ENCODE measurements at places on chromosomes 6 and 20.

DNA sequence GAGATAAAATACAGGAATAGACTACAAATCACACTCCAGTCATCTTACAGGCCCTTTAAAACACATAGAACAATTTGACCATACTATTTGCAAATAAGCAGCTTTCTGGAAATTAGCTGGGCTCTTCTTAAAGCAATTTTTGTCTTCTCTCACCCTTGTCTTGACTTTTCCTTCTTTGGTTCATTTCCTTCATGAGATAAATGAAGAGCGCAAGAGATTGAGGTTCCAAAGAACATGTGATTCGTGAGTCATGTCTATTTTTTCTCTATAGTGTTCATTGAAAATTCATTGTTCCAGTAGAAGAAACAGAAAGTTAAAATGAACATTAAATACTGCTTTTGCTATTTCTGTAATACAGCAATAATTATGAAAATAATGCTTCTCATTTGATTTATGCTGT is 33.9 kb downstream of the PRDM1 start:
- peak; percentile 53 for DNase-seq

- peak; percentile 31 for DNase-seq
These were observed 152.7 kb upstream of the BMP2 start for GRCh38 chr20:6614836-6615235.

DNA sequence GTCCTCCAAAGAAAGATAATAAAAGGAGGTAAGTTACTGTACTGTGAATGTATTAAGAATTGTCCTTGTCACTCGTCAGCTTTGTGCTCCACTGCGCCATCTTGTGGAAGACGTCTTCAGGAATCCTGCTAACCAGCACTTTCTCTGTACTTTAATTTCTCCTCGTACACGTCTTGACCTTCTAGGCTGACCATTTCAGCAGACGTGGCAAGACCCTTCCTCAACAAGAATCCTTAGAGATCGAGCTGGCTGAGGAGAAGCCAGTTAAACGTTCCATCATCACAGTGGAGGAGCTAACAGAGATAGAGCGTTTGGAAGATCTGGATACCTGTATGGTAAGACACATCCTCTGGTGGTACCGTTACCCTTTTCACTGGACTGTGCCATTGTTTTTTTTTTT is 95.5 kb upstream of the SCGN start:
- DNase-seq: peak; percentile 83

- DNase-seq: no peak
These were observed 219.4 kb upstream of the SSTR4 start for GRCh38 chr20:22815603-22816315.

DNA sequence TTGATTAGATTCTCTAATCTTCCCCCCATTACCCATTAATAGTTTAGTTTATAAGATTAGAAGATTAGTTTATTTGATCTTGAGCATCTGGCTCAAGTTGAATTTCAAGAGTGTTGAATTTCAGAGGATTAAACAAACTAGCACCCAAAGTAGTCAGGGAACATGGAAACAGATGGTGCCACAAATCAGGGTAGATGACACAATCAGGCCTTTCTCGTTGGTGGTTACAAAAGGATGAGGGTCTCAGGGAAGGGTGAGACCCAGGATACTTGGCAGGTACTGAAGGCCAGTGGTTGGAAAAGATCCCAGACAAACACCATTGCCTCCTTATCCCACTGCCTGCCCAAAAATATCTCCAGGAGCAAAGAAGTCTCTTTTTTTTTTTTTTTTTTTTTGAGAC is 29.5 kb upstream of the ADGRF1 start:
- no peak for DNase-seq

- peak; percentile 4 for DNase-seq
These were observed 904.5 kb upstream of the EPHA7 start for GRCh38 chr6:94323853-94324252.

DNA sequence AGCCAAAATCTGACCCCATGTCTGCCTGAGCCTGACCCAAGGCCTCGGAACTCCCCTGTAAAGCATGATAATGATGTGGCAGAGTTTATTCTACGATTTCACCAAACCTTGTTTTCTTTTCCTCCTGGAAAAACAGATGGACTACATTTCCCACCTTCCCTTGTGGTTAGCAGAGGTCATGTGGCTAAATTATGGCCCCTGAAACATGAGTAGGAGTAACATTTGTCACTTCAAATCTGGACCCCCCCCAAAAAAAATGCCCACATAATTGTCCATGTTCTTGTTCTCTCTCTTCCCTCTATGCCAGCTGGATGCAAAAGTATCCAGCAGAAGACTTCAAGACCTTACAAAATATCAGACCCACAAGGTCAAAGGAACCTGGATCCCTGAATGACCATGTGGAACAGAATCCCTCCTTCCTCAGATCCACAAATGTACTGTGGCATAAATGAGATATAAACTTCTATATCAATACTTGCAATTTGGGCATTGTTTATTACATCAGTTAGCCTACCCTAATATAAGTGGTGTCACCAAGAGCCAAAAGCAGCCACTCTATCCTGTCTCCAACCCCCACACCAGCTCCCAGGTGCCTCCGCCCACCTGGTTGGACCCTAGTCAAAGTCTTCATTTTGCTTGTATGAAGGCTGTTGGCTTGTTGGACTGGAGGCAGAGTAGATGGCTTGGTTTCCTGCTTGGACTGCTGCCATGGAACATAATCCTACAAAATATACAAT is 1.4 kb downstream of the C20orf96 start:
- DNase-seq: peak; percentile 18

DNA sequence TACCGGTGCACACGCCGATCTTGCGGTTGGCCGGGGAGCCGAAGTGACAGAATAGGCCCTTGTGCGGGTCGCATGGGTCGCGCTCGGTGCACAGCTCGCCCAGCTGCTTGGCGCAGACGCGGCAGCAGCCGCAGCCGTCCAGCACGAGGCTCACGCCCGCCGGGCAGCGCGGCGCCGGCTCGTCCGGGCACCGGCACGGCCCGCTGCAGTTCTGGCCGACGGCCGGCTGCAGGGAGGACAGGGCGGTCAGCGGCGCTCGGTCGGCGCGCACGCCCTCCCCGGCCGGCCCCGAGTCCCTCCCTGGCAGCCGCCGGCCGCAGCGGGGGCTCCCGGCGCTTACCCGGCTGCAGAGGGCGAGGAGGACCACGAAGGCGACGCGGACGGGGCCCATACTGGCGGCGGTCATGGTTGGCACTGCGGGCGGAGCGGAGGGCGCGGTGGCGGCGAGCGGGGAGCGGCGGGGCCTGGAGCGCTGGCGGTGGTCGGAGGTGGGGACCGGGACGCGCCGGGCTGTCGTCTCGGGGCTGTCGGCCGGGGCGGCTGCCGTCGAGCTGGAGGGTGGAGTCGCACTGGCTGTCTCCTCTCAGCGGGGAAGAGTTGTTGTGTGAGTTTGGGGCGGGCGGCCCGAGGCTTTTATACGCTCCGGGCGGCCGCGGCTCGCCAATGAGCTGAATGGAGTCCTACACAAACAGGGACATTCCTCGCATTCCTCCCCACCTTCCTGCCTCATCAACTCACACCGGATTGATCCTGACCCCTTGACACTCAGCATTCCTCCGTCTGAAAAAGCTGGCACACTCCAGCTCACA is at the start of gene CCN2:
Gene CCN2, minus strand, starts transcription at position 606 of the 809 bp plus-strand sequence. Its CDS starts 200 bp downstream, at position 406.
- peak; percentile 83 for DNase-seq

GRCh38 chr6:63114610-63115211 is 96.6 kb upstream of the FKBP1C start:
- no peak for DNase-seq

- no peak for DNase-seq
These were observed 43.6 kb downstream of the TSPYL4 start for GRCh38 chr6:116210316-116210715.

DNA sequence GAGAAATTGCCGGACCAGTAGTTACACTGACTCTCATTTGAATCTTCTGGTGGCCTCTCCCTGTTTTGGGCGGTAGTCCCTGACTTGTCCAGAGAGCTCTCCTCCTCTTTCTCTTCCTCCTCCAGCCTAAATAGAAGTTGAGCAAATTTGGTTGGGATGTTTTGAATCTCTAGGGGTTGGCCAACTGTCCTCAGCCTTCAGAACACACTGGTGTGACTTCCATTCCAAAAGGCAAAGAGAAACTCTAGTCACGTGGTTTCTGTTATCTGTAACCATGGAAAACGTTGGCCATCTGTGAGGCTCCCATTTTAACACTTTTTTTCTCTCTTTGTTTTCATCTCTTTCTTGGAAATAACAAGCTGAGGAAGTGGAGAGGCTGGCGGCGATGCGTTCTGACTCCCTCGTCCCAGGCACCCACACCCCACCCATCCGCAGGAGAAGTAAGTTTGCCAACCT is 275.3 kb downstream of the TBC1D7 start:
- DNase-seq: no peak

DNA sequence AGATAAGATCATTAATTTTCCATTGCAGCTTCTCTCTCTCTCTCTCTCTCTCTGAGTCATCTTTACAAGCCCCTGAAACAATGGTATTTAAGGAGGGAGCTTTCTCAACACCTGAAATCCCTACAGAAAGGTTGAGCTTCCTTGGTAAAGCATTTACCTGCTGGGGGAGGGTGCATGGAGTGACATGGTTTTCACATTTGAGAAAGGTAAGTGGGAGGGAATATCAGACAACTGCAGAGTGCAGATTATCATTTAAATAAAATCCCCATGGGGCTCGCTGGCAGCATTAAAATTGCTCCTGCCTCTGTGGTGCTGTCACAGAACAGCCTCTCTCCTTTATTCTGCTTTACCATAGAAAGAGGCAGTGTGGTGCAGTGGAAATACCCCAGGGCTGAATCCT is 10.3 kb upstream of the PDYN start:
- DNase-seq: no peak
